GM04504 (cell line): ENCODE measurements at places on chromosomes 2 and 18.

GRCh38 chr18:433298-433697 is 67.2 kb downstream of the COLEC12 start:
- no peak for DNase-seq

DNA sequence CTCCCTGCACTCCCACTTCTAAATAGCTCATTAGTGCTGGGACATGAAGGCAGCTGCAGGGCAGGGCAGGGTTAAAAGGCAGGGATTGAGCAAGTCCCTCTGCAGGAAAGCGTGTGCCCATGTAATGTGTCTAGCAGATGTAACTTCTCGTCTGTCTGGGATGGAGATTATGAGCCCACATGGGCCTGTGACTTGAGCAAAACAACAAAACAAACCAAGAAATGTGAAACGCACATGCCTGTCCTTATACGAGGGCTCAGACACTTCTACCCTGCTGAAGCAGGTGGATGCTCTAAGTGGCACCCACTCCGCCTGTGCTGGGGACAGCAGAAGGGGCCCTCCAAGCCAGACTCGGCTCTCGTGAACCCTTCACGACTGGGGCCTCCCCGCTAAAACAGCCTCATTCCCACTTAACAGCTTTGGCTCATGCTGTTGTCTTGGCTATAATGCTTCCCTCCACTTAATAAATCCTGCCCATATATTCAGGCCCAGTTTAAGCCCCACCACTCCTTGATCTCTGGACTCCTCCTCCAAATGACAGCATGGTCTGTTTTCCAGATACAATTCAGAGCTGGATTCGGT is 40.9 kb downstream of the TMEM247 start:
- no peak for DNase-seq

- DNase-seq: no peak
These were observed 228.4 kb upstream of the AGAP1 start for GRCh38 chr2:235265348-235265965.

GRCh38 chr2:109399066-109399465 is 214.7 kb downstream of the SEPTIN10 start:
- DNase-seq: no peak

DNA sequence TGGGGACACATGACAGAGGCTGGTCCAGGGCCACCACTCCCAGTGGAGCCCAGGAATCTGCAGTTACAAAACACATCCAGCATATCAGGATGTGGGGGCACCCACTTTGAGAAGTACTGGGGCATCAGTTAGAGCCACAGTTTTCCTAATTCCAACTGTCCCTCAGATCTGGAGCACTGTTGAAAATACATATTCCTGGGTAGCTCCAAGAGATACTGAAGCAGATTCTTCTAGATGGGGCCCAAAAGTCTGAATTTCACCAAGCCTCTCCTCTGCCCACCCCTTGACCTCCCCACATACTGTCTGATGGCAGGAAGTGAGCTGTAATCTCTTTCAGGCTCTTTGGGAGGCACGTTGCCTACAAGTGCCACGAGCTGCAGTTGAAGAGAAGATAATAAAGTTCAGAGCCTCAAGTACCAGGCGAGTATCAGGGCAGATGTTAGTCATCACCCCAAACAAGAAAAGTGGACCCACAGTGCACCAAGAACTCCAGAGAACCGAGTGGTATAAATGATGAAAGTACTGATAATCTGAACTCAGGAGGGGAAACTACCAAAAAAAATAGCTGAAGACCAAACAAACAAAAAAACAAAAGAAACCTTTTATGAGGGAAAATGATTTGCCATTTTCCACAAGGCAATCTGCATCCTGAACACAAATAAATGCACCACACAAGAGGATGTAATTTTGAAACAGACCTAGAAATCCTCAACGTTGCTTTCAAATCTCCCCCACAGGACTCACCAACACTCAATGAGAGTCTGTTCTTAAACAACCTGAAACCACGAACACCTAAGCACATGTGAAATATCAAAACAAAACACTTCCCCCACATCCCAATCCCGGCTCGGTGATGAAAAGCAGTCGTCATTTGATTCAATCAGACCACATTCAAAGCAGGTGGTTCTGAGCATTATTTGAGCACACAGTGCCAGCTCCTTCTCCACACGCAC is 98.7 kb downstream of the TCF4 start:
- no peak for DNase-seq

GRCh38 chr2:11177871-11178690 is 22.8 kb downstream of the SLC66A3 start:
- DNase-seq: no peak

- DNase-seq: no peak
These were observed 29.5 kb upstream of the RBMS1 start for GRCh38 chr2:160522951-160523710.

DNA sequence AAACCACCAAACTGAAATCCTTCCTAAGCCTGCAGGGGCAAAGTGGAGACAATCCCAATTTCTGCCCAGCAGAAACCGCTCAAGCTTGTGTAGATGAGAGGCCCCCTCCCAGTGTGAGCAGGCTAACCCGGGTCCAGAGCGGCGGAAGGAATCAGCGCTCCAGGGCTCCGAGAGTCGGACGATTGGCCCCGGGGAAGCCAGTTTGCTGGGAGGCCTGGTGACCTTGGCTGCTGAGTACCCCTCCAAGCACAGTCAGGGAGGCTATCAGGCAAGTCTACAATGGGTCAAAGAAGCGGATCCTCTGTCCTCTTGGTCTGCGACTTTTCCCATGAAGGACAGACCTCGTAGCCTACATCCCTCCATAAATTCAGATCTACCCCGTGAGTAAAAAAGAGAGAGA is 16.8 kb upstream of the EN1 start:
- DNase-seq: no peak

DNA sequence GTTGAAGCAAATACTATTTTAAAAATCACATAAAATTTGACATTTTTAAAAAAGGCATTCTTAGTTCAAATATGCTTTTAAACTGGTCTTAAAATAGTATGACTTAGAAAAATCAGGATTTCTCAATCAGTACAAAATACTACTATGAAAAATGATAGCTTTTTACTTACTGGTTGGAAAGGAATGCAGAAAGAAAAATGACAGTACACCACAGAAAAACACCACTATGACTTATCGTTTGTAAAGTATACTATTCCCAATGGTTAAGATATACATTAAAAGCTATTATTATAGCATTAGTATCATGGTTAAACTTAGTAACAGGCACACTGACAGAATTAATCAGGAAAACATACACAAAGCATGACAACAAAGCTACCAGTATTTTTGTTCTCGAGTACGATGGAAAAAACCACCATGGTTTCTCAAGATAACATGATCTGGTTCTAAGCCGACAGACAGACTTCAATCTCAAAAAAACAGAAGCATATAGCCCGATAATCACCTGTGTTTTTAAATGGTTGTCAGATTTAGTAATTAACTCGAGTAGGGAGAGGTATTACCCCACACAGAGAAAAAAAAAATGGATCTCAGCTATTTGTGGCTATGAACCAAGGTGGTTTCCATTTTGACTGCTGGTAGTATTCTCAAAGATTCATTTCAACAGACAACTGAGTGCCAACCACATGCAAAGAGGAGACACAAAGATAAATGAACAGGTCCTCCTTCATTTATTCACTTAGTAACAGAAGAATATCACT is 39.1 kb downstream of the CUL3 start:
- no peak for DNase-seq

- DNase-seq: no peak
These were observed 755.5 kb downstream of the RNF144A start for GRCh38 chr2:7672685-7673071.

DNA sequence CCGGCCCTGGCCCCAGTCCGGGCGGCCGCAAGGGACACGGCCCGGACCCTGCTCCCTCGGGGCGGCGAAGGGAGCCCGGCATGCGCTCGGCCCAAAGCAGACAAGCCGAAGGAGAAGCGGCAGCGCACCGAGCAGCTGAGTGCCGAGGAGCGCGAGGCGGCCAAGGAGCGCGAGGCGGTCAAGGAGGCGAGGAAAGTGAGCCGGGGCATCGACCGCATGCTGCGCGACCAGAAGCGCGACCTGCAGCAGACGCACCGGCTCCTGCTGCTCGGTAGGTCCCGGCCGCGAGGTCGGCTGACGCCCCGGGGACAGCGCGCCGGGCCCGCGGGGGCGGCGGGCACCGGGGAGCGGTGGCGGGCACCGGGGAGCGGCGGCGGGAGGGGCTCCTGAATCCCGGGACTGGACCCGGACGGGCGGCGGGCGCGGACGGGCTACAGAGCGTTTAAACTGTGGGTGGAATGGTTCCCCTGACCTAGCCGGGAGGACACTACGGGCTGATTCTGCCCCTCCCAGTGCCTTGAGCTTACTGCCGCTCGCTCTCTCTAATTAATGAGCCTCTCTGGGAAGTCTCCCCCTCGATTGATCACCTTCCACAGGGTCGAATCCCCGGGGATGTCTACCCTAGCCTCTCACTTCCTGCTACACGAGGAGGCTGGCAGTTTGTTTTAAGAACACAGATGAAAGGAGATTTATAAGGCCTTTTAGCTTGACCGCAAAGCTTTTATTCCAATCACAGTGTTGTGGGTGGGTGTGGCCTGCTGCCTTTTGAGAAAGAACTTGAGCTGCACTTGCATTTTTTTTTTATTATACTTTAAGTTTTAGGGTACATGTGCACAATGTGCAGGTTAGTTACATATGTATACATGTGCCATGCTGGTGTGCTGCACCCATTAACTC is 853 bp downstream of the GNAL start:
- DNase-seq: no peak

DNA sequence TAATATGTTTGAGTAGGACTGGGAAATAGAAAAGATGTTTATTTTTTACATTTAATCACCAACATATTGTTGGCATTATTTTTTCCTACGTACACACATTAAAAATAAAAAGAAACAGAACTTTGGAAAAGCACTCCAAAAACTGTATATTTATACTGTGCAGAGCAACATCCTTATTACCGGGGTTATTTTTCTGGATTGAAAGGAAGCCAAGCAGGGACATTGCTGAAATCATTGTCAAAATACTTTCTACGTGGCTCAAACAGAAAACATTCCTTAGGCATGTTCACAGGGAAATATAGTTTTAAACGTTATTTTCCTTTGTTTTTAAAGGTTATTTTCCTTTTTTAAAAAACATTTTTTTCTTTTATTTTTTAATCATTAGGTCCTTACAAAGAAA is 315.0 kb upstream of the SMIM21 start:
- DNase-seq: no peak

GRCh38 chr18:48548011-48548771 is 9.4 kb downstream of the CTIF start:
- peak; percentile 90 for DNase-seq

DNA sequence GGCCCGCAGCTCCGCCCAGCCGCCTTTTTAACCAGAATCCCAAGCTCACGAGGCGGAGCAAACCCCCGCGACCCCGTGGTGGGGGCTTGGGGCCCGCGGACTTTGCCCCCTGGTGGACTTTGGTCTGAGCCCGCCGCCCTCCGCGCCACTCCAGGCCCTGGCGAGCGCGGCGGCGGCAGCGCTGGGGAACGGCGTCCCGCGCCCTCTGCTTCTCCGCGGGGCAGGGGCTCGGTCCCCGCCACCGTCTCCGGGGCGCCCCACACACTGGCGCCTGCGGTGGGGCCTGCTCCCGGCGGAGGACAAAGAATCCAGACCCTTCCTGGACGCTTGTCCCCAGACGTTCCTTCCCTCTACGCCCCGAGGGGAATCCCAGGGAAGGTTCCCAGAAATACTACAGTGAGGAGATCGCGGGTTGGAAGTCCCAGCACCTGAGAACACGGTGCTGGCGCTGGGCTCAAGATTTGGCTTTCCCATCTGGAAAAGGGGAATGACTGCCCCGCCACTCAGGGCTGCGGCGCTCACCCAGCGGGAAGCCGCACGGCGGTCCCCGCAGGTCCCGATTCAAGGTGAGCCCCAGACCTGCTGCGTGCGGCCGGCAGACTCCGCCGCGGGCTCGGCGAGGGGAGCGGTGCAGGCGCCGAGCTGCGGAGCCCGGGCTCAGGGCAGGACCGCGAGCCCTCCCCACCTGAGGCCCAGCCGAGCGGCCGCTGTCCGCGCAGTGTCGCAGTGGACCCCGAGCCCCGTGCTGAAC is at the start of gene HAAO:
HAAO (minus strand) TSS at position 1 of the 751 bp plus-strand sequence. CDS start 47 bp downstream, outside the sequence.
- DNase-seq: no peak

GRCh38 chr2:212295571-212295970 is 243.0 kb downstream of the ERBB4 start:
- no peak for DNase-seq

DNA sequence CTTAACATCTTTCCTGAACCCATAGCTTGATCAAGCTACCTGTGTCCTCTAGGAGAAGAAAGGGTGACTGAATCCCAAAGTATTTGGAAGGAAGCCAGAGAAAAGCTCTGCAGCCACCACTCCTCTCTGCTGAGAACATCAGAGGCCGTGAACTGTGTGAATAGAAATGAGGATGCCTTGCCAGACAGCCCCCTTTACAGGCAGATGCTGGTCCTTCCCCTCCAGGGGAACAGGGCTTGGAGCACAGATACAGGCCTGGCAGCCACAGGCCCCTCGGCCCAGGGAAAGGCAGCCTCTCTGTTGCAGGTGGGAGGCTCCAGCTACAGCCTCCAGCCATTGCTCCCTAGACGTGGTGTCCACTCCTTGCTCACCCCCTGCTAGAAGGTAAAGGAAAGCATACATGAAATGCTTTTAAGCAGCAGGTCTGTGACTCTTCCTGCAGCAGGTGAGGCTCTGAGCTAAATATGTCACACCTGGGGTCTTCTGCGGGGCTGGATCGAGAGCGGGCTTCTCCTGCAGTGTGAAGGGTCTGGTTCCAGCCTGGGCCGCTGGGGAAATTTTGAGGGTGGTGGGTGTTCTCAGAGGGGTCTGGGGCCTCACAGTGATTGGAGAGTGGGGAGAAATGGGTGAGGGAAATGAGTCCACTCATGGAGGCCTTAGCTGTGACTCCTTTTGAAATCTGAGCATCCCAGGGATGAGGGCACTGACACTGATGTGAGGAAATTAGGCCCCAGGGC is 234.0 kb downstream of the KLHL29 start:
- DNase-seq: no peak

GRCh38 chr2:150883613-150883895 is 378.1 kb downstream of the RBM43 start:
- DNase-seq: no peak

GRCh38 chr2:209094221-209094620 is 329.6 kb upstream of the MAP2 start:
- no peak for DNase-seq

- no peak for DNase-seq
These were observed 259.7 kb downstream of the LPIN1 start for GRCh38 chr2:12005886-12006681.
